ENCODE measurements at places on chromosomes 7 and 10. TPM values are rescaled to one million over a fixed set of nuclear protein-coding genes. Genes with fewer than 3 reads are reported as not detected.
A peak's percentile ranks its signal among the peaks of the same experiment; 100 is the strongest.

MMD2 gene
- 0.12 TPM for polyA plus RNA-seq

CLEC2L gene
- 0.22 TPM for polyA plus RNA-seq

CYP3A7 gene
- polyA plus RNA-seq, result 1.4 TPM

CHST3 gene
- polyA plus RNA-seq, result 0.27 TPM

ASB4 gene
- not detected for polyA plus RNA-seq

GRCh38 chr10:102975483-102976379 lies 57.6 kb downstream of the CNNM2 start:
- no peak for DNase-seq
- no peaks in the 10 kb centered on the region for H3K27me3 ChIP-seq
- no peak overlapping the region for H3K4me3 ChIP-seq
- peak overlapping the region; percentile 13 for H3K27ac ChIP-seq
- no peaks in the 10 kb centered on the region for H3K36me3 ChIP-seq
- H3K4me1 ChIP-seq, result no peaks in the 10 kb centered on the region

DNA sequence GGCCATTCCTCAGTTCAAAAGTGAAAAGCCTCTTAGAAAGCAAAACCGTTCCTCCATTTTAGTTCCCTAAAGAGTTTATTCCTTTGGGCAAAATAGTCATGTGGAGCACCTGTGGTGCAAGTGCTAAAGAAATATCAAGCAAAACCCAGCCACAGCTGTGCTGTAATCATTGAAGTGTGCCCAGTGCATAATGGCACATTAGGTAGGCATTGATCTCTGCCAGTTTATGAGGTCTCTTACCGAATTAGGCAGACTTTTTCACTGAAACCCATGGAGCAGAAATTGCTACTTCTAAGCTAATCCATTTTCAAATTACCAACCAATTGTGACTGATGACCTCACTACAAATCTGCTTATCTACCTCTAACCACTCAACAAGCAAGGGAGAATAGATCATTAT lies 97.2 kb upstream of the SEMA3A start:
- H3K27me3 ChIP-seq, result no peaks in the 10 kb centered on the region
- no peaks in the 10 kb centered on the region for H3K4me1 ChIP-seq
- no peak for DNase-seq
- no peaks in the 10 kb centered on the region for H3K36me3 ChIP-seq
- no peak overlapping the region for H3K27ac ChIP-seq

Measured in small intestine (tissue), 16 donors.